ENCODE measurements at places on chromosomes 11 and 22.

GRCh38 chr11:61151545-61152252, 9.5 kb downstream of the VPS37C start:
- DNase-seq: no peak

DNA sequence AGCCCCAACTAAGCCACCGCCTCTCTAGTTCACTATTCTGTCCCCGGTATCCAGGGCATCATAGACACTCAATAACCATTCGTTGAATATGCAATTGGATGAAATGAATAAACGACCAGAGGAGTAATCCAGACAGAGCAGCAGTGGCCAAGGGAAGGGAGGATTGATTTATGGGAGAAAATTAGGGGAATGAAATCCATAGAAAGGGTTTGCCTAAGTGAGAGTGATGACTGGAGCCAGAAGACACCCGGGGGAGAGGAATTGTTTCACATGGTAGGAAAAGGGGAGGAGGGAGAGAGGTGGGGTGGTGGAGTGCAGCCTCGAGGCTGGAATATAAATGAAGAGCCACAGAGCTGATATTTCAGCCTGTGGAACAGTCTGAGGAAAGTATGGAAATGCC, 168.2 kb downstream of the COMMD9 start:
- DNase-seq: no peak

DNA sequence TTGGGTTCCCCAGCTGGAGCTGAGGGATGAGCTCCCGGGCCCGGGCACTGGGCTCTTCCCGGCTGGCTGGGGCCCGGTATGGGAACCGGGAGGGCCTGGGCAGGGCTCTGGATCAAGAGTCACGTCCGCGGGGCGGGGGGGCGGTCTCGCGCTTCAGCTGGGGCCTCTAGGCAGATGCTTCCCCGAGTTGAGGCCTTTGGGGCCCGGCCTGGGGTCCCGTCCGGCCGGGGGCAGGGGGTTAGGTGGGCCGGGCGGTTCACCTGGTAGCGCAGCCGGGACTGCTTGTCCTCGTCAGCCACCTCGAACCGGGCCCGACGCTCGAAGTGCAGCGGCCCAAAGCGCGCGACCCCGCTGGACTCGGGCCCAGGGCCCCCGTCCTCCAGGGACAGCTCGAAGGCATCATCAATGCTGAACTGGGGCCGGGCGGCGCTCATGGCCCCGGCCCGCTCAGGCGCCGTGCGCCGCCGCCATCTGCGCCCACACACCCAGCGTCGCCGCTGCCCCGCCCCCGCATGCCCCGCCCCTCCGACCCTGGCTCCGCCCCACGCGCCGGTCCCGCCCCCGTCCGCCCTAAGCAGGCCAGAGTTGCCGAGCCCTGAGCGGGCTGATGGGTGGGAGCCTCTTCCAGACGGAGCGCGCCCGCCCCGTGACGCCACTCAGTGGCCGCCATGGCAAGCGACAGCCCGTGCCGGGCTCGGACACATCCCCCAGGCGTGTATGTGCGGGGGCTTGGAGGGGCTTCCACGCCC, at the start of gene TMEM134:
TSS of gene TMEM134 (minus strand) at position 493 of the 749 bp plus-strand sequence. CDS start at position 434, 59 bp downstream.
- peak; percentile 91 for DNase-seq

GRCh38 chr11:47977623-47978022, 2.7 kb upstream of the PTPRJ start:
- DNase-seq: no peak

DNA sequence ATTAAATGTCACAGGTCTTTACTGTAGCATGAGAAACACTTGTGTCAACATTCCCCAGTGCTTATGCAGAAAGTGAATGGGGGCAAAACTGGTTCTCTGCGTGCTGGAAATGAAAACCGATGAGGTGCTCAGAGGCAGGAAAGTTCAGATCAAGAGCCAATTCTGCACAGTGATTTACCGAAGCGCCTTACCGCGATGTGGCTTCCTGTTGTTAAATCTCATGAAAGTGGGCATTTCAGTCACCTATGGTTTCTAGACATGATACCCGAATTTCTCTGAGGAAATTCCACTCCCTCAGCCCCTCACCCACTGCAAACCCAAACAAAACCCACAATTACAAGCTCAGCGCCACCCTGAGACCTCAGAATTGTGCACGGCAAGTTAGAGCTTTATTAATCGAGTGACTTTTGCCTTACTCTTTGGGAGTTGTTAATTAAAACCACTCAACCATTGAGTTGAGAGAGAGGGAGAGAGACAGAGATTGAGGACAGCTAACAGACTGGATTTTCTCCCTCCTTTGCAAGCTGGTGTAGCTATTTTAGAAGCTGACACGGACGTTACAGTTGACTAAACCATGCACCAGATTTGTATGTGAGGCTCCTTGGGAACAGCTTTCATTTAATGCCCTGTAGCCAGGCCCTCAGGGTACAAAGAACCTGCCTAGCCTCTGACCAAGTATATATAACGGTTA, 196.4 kb downstream of the DBX1 start:
- DNase-seq: no peak

GRCh38 chr22:28171115-28171514, 252.1 kb upstream of the PITPNB start:
- DNase-seq: no peak

DNA sequence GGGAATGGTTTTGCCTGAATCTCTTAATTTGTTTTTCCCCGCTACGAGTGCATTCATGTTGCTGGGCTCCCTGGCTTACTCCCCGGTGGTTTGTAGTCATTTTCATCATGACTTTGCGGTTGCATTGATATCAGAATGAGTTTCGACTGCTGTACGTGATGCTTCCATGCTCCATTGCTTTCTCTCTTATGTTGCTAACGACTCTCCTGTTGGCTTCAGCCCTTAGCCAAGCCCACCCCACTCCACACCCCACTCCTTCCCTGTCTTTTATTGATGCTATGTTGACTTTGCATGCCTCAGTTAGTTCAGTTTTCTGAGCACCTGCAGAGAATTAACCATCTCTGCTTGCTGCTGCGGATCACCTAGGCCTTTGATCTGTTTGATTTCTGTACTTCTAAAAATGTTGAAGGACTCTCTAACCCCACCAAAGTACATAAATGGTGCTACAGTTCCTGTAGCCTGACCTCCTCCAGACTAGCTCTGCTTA, 65.3 kb downstream of the ARFGAP2 start:
- no peak for DNase-seq

DNA sequence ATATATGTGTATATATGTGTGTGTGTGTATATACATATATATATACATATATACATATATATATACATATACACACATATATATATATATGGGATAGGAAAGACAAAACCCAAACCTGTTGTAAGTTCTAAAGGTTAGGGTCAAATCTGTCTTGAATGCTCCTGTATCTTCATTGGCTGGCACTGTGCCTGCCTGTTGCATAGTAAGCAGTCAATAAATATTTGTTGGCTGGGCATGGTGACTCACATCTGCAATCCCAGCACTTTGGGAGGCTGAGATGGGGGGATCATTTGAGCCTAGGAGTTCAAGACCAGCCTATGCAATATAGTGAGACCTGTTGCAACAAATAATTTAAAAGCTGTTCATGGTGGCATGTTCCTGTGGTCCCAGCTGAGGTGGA, 205.4 kb downstream of the DBX1 start:
- no peak for DNase-seq

DNA sequence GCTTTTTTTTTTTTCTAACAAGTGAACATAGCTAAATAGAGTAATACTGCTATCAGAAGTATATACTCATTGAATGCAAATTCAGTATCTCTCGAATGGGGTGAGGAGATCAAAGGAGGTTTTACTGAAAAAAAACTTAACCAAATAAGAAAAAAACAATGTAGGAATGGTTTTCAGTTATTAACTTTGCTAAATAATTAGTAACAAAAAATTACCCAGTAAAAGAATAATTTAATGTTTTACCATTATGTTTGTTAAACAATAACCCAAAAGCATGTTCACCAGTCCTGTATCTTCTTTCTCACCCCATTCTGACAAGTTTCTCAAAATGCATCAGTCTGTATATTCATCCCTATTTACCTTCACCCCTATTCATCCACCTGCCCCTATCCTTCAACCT, 22.6 kb upstream of the CTSC start:
- no peak for DNase-seq

DNA sequence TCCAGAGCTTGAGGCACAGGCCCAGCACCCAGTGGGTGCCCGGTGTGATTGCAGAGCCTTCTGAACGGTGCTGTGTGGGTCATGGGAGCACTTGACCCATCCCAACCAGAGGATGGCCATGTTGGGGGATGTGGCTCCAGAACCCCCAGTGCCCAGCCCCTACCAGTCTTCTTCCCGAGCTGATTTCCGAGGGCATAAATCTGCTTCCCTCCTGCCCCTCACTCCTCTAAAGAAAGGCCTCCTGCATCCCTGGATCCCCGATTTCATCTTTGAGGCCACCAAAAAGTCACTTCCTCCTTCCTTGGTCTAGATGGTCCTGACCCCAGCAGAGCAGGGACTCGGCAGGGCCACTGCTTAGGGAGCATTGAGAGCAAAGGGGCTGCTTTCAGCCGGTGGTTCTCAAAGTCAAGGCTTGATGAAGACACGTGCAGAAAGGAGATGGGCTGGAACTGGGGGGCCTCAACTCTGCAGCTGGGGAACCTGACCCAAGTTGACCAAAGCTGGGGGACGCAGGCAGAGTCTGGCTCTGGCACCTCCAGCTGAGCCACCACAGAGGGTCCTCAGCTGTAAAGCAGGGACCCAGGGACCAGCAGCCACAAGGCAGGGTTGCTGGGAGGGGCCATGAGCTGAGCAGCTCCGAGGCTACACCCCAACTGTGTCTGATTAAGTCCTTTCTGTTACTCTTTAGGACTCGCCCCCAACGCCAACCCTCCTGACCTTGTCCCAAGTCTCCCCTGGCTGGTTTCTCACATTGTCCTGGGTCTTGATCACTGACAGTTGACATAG, 56.6 kb downstream of the LINC01488 start:
- DNase-seq: no peak

DNA sequence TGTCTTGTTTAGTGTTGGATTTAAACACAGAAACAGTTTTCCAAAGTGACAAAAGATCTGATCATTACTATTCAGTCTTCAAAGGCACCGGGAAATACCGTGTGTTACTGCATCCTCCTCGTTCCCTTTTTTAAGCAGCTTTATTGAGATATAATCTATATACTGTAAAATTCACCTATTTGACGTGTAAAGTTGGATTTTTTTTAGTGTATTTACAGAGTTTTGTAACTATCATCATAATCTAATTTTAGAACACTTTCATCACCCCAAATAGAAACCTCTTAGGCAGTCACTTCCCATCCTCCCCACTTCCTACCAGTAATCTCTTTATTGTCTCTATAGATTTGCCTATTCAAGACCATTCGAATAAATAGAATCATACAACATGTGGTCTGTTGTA, 1.4 kb downstream of the ANO5 start:
- no peak for DNase-seq

DNA sequence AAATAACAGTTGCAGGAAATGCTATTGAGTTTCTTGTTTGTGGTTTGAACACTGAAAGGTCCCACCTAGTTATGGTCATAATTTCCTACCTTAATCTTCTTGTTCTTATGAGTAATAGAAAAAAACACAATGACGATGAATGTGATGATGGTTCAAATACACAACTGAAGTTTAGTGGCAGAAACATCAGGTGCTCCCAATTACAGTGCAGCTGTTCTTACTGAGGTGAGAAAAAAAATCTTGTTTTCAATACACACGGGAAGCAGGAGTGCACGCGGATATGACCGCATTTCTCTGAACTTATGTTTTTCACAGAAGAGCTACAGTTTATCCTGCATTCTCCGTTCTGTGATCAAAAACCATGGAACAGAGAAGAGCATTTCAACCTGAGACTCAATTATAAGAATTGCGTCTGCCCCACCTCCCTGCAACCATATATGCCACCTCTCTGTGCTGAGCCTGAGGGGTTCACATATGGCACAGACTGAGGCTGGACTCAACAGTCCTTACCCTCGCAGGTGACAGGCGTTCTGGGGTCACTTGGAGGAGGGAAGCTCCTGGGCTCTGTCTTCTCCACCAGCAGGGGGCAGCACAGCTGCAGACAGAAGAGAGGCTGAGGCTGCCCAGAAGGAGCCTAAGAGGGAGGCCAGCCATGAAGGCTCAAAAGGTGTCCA, 99.7 kb upstream of the IGLL5 start:
- peak; percentile 61 for DNase-seq

- no peak for DNase-seq
Observed at GRCh38 chr11:83409476-83409875, 123.3 kb upstream of the CCDC90B start.

DNA sequence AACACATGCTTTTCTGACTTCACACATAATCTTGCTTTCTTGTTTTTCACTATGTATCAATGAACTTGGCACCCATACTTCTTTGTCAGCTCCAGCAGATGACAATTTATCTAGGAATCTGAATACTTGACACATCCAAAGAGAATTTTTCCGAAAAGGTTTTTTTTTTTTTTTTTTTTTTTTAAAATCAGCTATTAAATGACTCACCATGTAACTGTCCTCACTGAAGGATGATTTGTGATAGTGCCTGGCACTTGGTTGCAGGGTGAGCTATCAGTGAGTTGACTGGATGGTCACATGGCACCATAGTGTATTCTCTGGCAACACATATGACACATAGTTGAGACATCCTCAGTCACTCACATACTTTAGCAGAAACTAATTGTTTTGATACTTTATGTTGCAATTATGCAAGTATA, 133.4 kb upstream of the E2F8 start:
- DNase-seq: no peak

DNA sequence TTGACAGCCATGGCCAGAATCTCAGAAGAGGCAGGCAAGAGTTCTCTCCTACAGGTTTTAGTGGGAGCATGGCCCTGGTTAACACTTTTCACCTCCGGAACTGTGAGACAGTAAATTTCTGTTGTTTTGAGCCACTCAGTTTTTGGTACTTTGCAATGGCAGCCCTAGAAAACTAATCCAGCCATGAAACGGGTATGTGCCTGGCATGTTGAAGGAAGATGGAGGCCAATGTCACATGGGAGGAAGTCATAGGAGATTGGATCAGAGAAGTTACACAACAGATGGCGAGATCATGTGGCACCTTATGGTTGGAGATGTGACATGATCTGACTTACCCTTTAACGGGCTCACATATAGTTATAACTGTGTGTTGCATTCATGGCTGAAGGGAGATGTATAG, 63.2 kb upstream of the EED start:
- DNase-seq: no peak

GRCh38 chr11:64523456-64524157, 67.4 kb upstream of the SLC22A12 start:
- DNase-seq: no peak

- no peak for DNase-seq
Observed at GRCh38 chr11:1411301-1411700, 21.6 kb downstream of the BRSK2 start.

DNA sequence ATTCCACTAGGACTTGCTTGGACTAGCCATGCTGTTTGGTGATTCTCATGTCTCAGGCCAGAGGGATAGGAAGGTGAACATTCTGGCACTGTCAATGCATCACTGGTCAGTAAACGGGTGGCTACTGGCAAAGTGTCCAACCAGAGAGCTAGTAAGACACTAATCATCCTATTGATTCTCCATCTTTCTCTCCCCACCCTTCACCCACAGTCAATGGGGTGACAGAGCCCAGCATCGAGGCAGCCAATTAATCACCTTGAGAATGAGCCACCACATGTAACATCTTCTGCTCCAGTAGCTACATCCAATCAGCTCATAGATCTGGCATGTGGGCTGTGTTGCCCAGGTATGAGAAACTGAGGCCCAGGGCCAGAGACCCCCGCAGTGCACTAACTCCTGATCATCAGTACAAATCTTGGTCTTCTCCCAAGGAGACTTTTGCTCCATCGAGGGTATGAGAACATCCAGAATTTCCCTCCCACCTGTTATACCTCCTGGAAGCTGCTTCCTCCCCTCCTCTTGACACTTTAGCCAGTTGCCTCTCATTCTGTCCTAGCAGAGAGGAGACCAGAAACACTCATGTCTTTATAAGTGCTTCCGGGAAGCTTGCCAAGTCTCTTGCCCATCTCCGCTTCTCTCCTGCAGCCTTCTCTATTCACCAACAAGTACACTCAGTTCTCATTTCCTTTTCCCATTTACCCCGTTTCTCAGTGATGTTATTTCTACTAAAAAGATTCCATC, 17.0 kb downstream of the HTR3A start:
- no peak for DNase-seq
